CD4-positive, alpha-beta T cell treated with Interleukin-17A for 1 hour (primary cell): ENCODE measurements at places on chromosomes 3 and 15.
A peak's percentile ranks its signal among the peaks of the same experiment; 100 is the strongest.

- DNase-seq, result no peak
Observed at GRCh38 chr15:48965972-48966371, 2.3 kb upstream of the SHC4 start.

DNA sequence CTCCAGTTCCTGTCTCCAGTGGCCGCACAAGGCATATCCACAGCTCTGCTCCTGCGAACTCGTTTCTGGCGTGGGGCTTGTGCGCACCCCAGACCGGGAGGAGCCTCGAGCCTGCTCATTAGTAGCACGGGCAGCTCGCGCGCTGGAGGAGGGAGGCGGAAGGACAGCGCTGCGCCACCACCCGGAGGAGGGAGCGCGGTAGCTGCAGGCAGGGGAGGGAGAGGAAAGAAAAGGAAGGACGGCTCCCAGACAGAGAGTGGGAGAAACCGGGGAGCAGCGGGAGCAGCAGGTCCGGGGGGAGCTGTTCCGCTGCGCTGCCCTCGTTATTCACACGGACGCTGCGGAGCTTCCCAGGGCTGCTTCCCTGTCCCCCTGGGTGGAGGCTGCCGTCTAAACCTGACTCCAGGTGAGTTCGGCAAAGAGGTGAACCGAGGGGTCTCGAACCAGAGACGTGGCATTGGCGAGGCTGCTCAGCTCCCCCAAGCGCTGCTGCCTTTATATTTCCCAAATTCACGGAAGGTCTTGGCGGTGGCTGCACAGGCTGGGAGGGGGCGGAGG is 121.3 kb upstream of the ZNF717 start:
- no peak for DNase-seq

- DNase-seq, result peak; percentile 28
Observed at GRCh38 chr15:75809986-75810750, 33.1 kb upstream of the UBE2Q2 start.

DNA sequence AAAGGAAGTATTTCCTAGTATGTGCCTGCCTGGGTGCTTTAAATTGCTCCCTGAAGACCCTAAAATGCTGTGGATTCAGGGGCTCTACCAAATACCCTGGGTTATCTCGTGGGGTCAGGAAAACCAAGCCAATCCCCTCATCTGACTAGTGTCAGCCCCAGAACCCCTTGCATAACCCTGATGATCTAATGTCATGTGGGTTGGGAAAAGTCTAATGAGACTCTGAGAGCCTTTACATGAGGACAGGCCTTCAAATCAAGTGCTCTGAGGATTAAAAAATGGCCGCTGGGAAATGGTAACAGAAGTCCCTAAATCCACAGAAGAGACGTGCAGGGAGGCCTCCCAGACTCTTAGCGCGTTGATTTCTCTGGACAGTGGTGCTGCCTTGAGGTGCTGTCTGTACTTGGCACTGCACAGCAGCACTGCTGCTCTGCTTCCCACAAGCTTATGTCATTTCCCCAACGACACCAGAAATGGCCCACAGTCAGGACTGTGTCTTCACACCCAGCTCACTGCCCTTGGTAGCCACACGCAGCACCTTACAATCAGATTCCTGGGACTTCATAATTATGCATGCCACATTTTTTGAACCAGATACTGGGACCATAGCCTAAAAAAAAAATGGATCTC is 16.6 kb downstream of the EIF4E3 start:
- no peak for DNase-seq
